ENCODE measurements at places on chromosomes 4 and X.
A peak's percentile ranks its signal among the peaks of the same experiment; 100 is the strongest.

GRCh38 chr4:38105475-38106220, 145.4 kb downstream of the PTTG2 start:
- no peak for DNase-seq

DNA sequence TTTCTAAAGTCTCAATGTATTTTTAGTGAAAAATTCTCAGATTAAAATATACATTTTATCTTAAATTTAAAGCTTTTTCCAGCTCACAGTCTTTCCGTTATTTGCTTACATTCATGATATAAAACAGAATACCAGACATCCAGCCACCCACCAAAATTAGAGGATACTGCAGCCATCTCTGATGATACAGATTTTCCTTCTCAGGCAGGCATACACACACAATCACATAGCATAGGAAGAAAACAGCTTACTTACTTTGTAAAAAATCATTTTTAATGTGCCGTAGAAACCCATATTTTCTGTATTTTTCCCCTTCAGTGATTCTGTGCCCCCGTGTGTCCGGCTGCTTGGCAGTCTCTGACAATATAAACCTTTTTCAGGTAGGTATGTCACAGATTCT, 183.7 kb downstream of the FBXW7 start:
- no peak for DNase-seq

DNA sequence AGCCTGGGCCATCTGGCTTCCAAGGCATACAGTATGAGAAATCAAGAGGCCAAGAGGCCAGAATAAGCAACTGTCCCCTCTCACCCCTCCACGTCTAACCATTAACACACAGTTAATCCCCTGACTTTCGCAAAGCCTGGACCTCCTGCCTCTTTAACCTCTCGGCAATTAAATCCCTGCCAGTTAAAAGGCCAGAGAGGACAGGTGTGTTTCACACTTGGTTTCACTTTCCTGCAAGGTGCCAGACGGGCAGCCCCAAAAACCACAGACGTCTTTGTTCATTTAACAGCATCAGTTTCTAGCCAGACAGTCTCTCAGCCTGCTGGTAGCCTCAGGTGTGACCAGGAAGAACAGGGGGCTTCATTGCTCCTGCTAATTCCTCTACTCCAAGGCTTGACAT, 91.1 kb upstream of the KIT start:
- DNase-seq: no peak

GRCh38 chrX:153526042-153526441, 8.6 kb downstream of the ATP2B3 start:
- DNase-seq: no peak

GRCh38 chr4:156188596-156188995, 234.9 kb upstream of the CTSO start:
- DNase-seq: no peak

GRCh38 chrX:47366041-47366722, 4.2 kb upstream of the ZNF157 start:
- DNase-seq: peak; percentile 40

GRCh38 chr4:177052211-177052934, 257.3 kb upstream of the NEIL3 start:
- DNase-seq: no peak

DNA sequence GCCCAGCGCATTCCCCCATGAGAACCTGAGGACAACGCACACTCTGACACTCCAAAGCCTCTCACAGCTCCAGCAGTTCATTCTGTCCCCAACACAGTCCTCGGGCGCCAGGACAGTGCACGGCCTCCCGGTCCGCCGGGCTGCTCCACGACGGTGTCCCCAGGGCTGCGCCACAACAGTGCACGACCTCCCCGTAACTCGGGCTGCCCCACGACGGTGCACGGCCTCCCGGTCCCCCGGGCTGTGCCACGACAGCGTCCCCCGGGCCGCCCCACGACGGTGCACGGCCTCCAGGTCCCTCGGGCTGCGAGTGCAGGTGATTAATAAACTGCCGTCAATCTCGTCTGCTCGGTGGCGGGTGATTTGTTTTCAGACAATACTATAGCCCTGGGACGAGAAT, 585.1 kb upstream of the FRG1 start:
- no peak for DNase-seq

GRCh38 chr4:20617678-20618396, 82.4 kb upstream of the PACRGL start:
- no peak for DNase-seq

DNA sequence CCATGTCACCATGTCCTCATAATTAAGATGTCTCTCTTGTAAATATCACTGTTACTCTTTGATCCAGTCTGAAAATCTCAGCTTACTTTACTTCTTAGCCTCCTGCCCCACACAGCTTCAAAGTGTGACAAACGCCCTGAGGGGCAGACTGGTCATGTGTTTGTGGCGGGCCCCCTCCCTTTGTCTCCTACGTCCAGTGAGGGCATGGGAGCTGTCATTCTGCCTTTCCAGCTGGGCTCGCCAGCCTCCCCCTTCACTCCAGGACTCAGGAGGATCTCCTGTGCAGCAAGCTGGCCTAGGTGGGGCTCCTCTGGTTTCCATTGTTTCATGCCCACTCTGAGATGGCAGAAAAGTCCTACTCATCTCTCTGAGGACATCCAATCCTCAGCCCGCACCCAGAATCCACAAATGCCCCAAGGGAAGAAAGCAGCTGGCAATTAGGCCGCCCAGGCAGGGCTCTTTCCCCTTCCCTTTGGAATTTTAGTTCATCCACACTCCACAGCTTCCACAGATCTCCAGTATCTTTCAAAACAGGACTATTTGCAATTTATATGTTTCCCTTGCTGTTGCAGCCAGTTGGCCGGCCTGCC, 86.4 kb upstream of the C4orf50 start:
- DNase-seq: no peak

- DNase-seq: no peak
Measured at GRCh38 chrX:54237014-54237413, 54.0 kb upstream of the FAM120C start.

DNA sequence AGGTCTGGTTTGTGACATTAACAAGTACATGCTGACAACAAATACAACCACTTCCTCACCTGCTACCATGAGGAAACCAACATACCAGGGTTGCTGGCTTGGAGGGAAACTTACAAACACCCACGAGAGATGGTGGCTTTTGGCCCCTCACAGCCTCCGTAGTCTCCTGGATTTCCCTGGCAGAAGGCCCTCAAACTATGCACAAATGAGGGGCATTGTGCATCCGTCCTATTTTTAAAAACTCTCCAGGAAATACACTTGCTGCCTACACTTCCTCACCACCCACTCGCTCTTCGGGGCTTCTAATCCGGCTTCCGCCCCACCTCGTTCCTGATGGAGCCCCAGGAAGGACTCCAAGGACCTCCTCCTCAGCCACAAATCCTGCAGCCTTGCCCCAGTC, 355.0 kb upstream of the GATB start:
- DNase-seq: no peak

GRCh38 chrX:49850028-49850427, 20.9 kb downstream of the PAGE4 start:
- no peak for DNase-seq

DNA sequence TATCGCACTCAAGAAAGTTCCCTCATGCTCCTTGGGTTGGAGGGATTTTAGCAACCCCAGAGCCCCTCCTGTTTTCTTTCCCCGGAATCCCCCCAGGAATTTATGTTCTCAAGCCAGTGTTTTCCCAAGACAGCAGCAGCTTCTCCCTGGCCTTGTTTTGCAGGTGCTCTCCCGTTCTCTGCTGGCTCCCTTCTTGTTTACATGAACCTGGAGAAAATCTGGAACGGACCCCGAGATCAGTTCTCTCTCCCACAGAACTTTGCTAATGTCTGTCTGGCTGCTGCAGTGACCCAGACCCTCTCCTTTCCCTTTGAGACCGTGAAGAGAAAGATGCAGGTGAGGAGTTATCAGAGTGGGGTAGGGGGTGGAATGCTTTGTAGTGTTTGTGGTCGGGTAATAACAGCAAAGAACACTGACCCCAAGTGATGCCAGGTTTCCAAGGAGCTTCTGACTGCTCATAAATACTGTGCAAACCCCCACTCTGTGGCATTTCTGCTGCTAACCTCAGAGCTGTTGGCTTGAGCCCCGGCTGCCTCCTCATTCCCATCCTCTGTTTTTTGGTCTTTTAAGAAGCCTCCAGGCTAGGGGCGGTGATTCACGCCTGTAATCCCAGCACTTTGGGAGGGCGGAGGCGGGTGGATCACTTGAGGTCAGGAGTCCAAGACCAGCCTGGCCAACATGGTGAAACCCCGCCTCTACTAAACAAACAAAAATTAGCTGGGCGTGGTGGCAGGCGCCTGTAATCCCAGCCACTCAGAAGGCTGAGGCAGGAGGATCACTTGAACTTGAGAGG, 11.1 kb downstream of the SLC25A43 start:
- DNase-seq: no peak

DNA sequence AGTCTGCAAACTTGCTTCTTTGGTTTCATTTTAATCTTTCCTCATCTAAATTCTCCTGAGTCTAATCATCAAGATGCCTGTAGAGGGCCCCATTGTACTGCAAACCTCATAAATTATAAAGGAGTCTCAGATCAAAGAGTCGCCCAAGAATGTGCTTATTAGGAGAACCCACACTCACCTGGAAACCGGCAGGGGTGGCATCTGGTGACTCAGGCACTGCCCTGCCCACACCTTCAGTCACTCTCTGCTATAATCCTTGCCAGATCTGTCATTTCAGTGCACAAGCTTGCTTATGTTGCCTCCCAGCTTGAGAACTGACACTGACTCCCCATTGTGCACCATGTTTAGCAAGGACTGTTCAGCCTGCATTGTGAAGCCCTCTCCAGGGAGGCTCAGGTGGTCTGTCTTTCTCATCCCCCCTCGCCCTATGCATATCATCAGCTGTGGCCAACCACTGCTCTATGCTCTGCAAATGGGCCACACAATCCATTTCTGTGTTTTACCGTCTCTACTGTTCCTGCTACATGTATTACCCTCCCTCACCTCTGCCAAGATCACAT, 12.4 kb downstream of the EPGN start:
- no peak for DNase-seq

- no peak for DNase-seq
Measured at GRCh38 chrX:109036624-109037023, 300.3 kb upstream of the IRS4 start.

Data from NCI-H2081 treated with DMSO at 0.1 percent for 48 hours (cell line).